ENCODE measurements at places on chromosomes 16 and 17.

DNA sequence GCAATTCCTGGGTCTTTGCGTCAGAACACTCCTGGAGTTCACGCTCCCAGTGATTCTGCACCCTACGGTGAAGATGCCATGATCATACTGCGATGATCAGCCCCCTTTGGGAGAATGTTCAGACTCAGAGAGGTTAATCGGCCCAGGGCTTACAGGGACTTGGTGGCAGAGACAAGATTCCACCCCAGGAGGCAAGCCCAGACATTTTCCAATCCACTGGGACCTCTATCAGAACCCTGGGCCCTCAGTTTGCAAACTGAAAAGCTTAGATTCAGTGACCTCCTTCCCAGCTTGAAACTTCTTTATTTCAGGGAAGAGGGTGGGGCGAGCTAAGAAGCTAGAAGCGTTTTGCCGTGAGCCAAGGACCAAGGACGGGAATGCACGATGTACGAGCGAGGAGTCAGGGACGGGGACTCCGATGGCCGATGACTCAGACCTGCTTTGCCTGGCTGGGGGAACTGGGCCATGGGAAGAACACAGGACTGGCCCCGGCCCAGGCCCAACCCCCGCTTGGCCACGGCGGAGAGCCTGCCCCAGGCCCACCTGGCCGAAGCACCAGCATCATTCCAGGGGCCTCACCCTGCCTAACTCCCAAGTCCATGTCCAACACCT lies 34.7 kb downstream of the SOCS3 start:
- DNase-seq, result no peak

DNA sequence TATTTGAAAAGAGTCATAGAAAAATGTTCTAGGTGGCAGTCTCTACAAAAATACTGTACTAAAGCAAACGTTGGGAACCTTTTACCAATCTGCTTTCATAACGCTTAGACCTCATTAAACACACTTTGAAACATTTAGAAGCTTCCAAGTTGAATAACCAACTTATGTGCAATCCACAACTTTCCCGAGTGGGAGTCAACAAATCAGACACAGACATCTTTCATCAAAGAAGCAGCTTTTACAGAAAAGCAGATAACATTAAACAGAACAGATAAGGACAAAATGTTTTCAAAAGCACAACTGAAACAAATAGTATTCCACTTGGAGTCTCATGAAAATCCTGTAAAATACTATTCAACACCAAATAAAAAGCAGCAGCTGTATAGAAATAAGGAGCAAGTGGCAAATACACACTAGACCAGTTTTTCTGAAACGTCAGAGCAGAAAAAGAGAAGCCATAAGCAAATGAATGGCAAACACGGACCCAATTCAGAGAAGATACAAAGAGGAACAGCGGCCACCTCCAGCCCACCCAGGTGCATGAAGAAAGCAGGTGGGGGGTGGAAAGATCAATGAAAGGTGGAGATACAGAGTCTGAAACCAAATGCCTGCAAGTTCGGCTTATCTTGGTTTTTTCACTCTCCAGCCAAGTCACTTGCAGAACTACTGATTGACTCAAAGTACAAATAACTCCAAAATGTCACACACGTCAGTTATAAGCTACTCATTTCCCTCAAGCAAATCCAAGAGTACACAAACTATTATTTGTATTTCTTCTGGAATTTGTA lies 18.4 kb upstream of the FBF1 start:
- no peak for DNase-seq

- DNase-seq, result no peak
These were observed 100.8 kb downstream of the ABCC12 start for GRCh38 chr16:48054881-48055601.

DNA sequence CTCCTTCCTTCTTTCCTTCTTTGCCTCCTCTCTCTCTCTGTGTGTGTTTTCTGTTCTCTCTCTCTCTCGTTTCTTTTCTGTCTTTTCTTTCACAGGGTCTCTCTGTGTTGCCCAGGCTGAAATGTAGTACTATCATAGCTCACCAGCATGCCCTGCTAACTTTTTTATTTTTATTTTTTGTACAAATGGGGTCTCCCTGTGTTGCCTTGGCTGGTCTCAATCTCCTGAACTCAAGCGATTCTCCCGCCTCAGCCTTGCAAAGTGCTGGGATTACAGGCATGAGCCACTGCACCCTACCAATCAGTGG lies 1.5 kb downstream of the SLC5A11 start:
- no peak for DNase-seq

Measured in stimulated activated CD4-positive, alpha-beta T cell treated with anti-CD3 and anti-CD28 coated beads, Interleukin-1b, Interleukin-23, amount 100 ng/mL, for 4 hours (primary cell).